ENCODE measurements at places on chromosomes 5 and 9.

DNA sequence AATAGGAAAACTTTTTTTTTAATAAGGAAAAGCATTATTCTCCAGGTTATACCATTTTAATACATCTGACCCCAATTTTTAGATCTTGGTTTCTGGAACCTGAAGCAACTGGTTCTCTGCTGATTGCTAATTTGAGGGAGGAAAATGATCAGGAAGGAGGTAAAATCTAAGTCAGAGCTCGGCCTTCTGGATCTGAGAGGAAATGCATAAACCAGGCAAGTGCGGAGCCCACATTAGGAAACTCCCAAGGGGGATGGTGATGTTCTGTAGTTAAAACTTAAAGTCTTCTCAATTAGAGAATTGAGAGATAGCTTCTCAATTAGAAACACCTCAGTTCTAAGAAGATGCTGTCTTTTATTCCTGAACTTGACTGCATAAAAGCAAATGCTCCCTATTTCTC is 113.5 kb downstream of the TSSK1B start:
- DNase-seq, result no peak

DNA sequence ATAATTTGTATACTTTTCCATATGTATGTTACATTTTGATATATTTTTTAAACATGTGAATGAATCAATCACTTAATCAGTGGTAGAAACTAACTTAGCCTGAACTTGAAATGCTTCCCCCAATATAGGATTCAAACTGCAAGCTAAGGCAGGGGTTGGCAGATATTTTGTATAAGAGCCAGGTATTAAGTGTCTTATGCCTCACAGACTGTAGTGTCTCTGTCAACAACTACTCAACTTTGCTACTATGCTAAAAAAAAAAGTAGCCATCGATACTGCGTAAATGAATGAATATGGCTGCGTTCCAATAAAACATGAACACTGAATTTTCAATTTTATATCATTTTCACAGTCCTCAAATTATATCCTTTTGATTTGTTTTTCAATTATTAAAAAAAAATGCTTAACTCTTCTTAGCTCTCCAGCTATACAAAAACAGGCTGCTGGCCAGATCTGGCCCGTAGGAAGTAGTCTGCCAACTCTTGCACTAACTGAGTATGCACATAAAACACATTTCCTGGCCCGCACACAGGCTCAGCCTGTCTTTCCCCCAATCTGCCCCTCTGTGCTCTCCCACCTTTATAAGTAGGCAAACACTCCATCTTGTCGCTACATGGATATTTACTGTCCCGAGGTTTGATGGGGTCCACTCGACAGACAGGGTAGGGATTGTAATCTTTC is 91.8 kb downstream of the SAXO1 start:
- DNase-seq, result no peak

DNA sequence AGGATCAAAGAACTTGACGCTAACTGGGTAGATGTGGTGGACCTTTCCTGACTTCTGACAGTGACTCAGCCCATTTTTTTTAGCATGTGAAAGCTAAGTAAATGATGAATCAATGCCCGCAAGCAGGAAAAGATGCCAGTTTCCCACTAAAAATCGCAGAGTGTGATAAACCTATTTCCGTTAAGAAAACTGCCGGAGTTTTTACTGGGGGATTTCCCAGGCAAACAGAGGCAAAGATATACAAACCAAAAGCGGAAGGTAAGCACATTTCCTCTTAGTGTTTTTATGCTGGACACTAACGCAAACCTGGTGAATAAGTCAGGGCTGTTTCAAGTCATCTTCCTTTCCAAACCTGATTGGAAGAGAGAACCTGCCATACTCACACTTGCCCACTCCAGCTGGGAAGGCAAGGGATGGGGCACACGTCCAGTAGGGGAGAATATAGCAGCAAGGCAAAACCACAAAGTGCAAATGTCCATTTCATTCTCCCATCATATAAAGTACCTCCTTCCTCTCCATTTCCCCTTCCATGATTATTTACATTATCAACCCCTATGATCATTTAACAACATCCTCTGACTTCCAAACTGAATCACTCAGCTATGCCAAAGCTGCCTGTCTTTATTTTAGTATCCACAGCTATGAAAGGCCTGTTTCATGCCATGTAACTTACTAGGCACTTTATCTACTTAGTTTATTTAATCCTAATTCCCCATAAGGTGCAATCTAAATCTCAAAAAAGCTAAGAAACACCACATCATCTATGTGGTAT is 349.7 kb upstream of the RFX3 start:
- DNase-seq, result peak; percentile 81

GRCh38 chr5:139410121-139410992 is 6.5 kb upstream of the SPATA24 start:
- DNase-seq, result no peak

DNA sequence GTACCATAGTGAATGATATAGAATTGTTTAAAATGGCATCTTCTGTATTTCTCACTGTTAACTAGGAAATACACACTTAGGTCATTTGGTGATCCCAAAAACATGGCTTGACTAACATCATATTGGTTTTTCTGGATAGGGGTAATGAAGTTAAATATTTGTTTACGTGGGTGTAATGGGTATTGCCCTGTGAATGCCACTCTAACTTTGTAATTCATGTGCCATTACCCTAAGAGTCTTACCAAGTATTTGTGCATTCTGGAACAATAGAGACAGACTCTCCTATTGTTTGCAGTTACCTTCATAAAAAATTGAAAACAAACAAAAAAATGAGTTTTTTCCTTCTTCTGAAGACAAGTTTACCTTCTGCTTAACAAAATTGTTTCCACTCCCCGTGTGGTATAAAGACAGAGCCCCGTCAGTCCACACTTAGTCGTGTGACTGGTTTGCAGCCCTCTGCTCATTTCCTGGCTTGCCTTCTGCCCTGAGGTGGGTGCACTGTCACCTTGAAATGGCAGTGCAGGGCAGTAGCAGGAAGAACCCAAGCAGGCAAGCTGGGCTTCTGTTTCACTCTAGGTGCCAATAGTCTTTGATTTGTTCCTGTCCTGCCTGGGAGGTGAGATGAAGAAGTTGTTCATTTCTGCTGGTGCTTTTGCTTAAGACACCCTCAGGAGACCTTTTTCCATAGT is 9.6 kb upstream of the CATSPER3 start:
- DNase-seq, result no peak

GRCh38 chr5:172919525-172920446 is 39.4 kb upstream of the RPL26L1 start:
- no peak for DNase-seq

DNA sequence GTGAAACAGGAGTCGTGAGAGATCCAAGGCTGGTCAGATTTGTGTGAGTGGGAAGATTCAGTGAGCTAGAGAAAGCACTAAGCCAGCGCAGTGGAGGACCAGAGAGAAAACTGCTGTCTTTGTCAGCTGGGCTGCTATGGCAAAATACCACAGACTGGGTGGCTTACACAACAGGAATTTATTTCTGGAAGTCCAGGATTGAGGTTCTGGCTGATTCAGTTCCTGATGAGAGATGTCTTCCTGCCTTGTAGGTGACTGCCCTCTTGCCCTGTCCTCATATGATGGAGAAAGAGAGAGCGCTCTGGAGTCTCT is 24.2 kb upstream of the ANKRD33B start:
- no peak for DNase-seq

GRCh38 chr5:145637396-145637795 is 197.7 kb downstream of the PRELID2 start:
- no peak for DNase-seq

GRCh38 chr9:91241909-91242308 is 119.8 kb downstream of the AUH start:
- DNase-seq, result no peak

- no peak for DNase-seq
These were observed 461.0 kb downstream of the NR2F1-AS1 start for GRCh38 chr5:93120051-93120450.

- DNase-seq, result no peak
These were observed 15.2 kb downstream of the MRPL36 start for GRCh38 chr5:1784197-1785050.

- no peak for DNase-seq
These were observed 16.8 kb upstream of the PRLR start for GRCh38 chr5:35246900-35247647.

- DNase-seq, result no peak
These were observed 27.2 kb downstream of the PLPP1 start for GRCh38 chr5:55507574-55507973.

- DNase-seq, result no peak
These were observed 274.2 kb upstream of the TARS1 start for GRCh38 chr5:33166522-33166921.

- no peak for DNase-seq
These were observed 3.6 kb upstream of the TRIM41 start for GRCh38 chr5:181219262-181220177.

- no peak for DNase-seq
These were observed 118.0 kb downstream of the PRKACG start for GRCh38 chr9:68895741-68896478.

GRCh38 chr5:169148138-169148740 is 152.7 kb downstream of the SLIT3 start:
- DNase-seq, result no peak

GRCh38 chr9:77647267-77648233 is 572 bp downstream of the GNA14 start:
- no peak for DNase-seq

GRCh38 chr9:36161187-36161586 is 8.0 kb upstream of the CCIN start:
- no peak for DNase-seq

GRCh38 chr9:128696923-128697707 is 5.2 kb upstream of the PKN3 start:
- no peak for DNase-seq

DNA sequence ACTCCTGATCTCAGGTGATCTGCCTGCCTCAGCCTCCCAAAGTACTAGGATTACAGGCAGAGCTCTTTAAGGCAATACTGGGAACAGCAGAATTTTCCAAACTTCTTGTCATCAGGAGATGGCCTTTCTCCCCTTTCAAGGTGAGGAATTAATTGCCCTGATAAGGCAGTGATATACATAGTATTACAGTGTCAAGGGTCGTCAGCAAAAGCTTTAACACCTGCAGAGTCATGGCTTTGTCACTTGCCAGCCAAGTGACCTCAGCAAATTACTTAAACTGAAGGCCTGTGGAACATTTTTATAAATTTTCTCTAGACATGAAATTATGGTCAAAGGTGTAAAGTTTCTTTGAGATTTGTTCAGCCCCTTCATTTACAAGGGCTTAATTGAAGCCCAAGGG is 59.5 kb downstream of the FBXO38 start:
- no peak for DNase-seq

DNA sequence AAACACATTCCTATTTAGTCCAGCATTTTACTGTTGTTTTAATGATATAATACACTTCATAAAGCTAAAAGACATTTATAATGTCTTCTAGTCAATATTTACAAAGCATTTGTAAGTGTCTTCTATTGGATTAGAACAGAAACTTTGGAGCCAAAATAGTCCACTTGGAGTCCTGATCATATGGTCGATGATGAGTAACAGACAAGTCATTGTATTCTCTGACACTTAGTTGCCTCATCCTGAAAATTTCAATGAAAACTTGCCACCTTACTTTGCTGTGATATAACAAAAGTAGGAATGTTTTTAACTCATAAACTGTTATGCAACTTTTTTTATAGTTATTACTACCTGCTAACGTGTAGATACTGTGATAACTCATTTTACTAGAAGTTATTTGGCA is 132.5 kb downstream of the GABRB2 start:
- no peak for DNase-seq

DNA sequence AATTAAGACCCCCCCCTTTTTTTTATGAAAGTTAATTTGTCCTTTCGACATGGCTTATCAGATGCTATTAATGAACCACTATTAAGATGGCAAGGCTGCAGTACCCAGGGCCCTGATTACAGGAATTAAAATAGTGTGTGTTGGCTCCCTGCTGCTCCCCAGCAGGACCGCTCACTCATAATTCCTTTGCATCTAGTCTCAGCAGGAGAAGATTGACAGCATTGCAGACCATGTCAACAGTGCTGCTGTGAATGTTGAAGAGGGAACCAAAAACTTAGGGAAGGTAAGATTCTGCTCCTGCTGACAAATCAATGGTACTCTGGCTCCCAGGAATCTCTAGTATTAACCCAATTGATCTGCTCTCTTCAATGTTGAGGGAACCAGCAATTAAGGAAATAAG is 61.0 kb downstream of the STX17 start:
- DNase-seq, result no peak

DNA sequence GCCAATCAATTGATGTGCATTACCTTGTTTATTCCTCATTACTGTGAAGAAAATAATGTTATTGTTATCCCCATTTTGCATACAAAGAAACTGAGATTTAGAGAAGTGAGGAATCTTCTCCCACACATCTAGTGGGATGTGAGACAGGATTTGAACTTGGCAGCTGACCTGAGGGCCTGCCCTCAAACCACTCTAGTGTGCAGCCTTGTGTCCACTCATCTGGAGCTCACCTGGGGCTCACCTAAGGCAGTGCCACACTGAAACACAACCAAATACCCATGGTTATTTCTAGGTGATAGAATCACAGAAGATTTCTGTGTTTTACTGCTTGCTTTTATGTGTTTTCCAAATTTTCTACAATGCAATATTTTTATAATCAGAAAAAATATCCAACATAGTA is 94.7 kb upstream of the SAP30L start:
- DNase-seq, result no peak

- no peak for DNase-seq
These were observed 320.2 kb upstream of the NREP start for GRCh38 chr5:112077180-112077579.

GRCh38 chr5:73201547-73202513 is 28.8 kb downstream of the TMEM174 start:
- DNase-seq, result no peak

- DNase-seq, result no peak
These were observed 138.8 kb upstream of the CD180 start for GRCh38 chr5:67335426-67335825.

DNA sequence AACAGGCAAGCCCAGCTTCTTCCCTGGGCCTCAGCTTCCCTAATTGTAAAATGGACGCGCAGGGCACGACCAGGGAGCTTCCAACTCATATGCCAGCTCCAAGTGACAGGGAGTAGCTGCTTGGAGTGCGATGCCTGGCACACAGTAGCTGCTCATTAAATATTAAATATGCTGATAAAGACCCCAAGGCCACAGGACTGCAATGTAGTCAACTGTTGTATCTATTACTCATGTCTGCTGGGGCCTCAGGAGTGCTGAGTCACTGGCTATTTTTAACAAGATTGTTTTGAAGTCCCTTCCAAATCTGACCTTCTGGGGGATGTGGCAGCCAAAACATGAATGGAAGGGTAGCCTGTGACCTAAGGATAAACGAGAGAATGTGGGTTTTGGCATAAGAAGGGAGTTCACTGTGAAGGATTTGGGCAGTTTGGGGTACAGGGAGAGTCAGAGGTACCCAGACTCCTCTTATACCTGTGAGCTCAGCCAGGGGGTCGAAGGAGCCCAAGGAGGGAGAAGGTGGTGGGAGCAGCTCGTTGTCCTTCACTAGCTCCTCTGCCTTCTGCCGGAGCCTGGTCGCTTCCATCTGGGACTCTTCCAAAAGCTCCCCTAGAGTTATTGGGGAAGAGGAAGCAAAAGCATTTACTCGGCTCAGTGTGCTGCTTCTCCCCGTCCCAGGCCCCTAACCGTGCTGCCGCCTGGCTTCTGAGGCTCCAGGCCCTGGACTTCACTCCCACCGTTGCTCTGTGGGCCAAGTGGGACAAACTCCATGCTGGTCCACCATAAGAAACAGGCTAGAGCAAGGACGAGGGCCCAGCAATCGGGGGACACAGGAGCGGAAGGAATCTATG is 17.5 kb downstream of the TNIP1 start:
- DNase-seq, result no peak

Data from HFF-Myc (cell line).